Smooth muscle cell of the coronary artery (primary cell): ENCODE measurements at places on chromosomes 12 and 14. TPM values are rescaled to one million over a fixed set of nuclear protein-coding genes. Genes with fewer than 3 reads are reported as not detected.

Gene CCDC38
- total RNA-seq: not detected in 2 replicates

Gene PELI2
- 11.0 and 67.4 TPM in 2 replicates for total RNA-seq

Gene RAD9B
- total RNA-seq: 0.30 TPM in 1 of 2 replicates, not detected in the other

Gene TSFM
- total RNA-seq: 6.7 and 16.8 TPM in 2 replicates

Gene PLEKHG7
- not detected in 2 replicates for total RNA-seq

Gene DIO3
- total RNA-seq: not detected in 2 replicates

Gene BCL11B
- under 0.01 and 0.08 TPM in 2 replicates for total RNA-seq

Gene SMAGP
- total RNA-seq: 5.4 and 6.8 TPM in 2 replicates

Gene SLC2A14
- not detected in 2 replicates for total RNA-seq

Gene AMHR2
- not detected in 2 replicates for total RNA-seq

Gene GUCY2C
- total RNA-seq: not detected in 2 replicates

Gene ACRBP
- 0.23 TPM in 1 of 2 replicates, not detected in the other for total RNA-seq

Gene FGD6
- 2.6 and 26.9 TPM in 2 replicates for total RNA-seq

Gene NDUFA9
- 53.5 and 89.4 TPM in 2 replicates for total RNA-seq

Gene KRT78
- not detected in 2 replicates for total RNA-seq

Gene PLEK2
- 2.0 and 18.6 TPM in 2 replicates for total RNA-seq

Gene SELPLG
- total RNA-seq: 0.68 and 1.5 TPM in 2 replicates

Gene EIF5
- 114 and 401 TPM in 2 replicates for total RNA-seq

Gene LALBA
- total RNA-seq: not detected in 2 replicates

Gene ADAM21
- total RNA-seq: 0.23 and 0.75 TPM in 2 replicates

Gene TNFAIP2
- 21.9 and 46.6 TPM in 2 replicates for total RNA-seq

Gene FBLN5
- 25.0 and 26.1 TPM in 2 replicates for total RNA-seq

Gene C3AR1
- total RNA-seq: under 0.01 and 0.30 TPM in 2 replicates

Gene EXOC3L4
- 0.35 TPM in 1 of 2 replicates, not detected in the other for total RNA-seq

Gene TMEM121
- 12.6 and 13.6 TPM in 2 replicates for total RNA-seq

Gene PCED1B
- 0.12 and 1.2 TPM in 2 replicates for total RNA-seq

Gene ABCD2
- under 0.01 and 0.12 TPM in 2 replicates for total RNA-seq

Gene TAS2R42
- total RNA-seq: not detected in 2 replicates

Gene CKB
- total RNA-seq: 12.8 and 48.9 TPM in 2 replicates

Gene CMA1
- not detected in 2 replicates for total RNA-seq

Gene ACSS3
- total RNA-seq: 3.2 and 15.1 TPM in 2 replicates

Gene GALC
- total RNA-seq: 26.7 and 35.6 TPM in 2 replicates

Gene FLVCR2
- total RNA-seq: 0.08 and 2.1 TPM in 2 replicates

Gene HOTAIR
- total RNA-seq: not detected in 2 replicates

Gene TMEM119
- total RNA-seq: 6.1 and 102 TPM in 2 replicates

Gene OR4K1
- not detected in 2 replicates for total RNA-seq
